ENCODE measurements at places on chromosomes 11 and 22. TPM values are rescaled to one million over a fixed set of nuclear protein-coding genes. Genes with fewer than 3 reads are reported as not detected.

DNA sequence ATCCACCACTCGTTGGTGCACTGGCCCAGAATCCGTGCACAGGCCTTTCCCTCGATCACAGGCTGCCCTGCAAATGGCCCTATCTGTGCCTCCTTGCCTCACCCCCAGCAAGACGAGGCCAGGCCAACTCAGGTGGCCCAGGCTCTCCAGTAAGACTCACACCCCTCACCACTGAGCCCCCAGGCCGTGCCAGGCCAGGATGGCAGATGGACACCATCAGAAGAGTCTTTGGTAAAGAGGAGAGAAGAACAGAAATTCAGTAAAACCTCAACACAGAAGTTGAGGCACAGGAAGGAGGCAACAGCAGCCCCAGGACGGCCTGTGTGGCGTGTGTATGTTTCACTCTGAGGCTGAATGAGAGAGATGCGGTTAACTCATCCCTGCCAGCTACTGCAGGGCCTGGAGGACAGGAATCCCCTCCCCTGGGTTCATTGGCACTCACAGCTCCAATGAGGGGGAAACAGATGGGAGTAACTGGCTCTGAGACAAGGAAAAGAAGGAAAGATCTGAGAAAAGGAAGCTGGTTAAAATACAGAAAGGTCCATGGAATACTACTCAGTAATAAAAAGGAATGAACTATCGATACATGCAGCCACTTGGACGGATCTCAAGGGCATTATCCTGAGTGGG, 54.1 kb upstream of the WNT11 start:
- no peak for DNase-seq

DNA sequence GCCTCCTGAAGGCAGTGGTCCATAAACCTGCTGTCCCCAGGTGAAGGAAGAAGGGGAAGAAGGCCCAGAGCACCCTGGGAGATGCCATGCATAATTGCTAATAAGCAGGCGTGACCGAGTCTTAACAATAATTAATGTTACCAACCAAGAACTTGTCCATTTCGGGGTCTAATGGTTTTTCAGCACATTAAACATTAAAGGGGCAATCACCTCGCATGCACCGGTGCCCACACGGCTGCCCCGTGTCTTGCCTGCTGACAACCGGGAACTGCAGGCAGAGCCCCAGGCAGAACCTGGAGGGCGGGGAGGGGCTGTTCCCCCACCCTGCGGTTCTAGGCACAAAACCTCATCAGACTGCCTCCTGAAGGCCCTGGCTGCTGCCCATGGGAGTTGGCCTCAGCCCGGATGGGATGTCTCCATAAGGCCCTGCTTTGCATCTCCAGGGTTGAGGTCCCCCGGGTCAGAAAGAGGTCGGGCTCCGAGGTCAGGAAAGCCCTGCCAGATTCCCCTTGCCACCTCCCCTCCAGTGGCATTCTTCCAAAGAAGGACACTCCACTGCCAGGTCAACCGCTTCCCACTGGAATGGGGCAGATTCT, 169.0 kb downstream of the BUD13 start:
- DNase-seq = no peak

DNA sequence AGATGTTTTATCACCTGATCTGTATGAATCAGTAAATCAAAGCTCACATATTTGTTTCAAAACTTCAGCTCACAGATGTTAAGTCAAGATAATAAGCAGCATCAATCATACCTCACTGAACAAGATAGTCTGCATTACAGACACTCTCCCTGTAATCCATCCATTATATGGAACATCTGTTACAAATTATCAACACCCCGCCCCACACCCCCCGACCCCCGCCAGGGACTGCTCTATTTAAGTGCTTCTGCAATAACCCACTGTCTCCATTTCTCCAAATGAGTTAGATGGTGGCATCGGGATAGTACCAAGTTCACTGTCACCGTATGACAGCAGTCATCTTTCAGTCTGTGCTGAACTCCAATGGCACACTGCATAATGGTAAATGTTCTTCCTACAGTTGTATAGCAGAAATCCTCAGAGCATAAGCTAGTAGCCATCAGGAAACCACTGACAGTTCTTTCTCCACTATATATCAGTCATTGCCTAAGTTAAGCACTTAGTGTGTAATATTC, 447.0 kb upstream of the ARHGAP42 start:
- DNase-seq = no peak

The HSPB2 gene
- 1.0 TPM for total RNA-seq

The RBM14 gene
- 83.1 TPM for total RNA-seq

The PIWIL4 gene
- 0.66 TPM for total RNA-seq

The CNTF gene
- 1.8 TPM for total RNA-seq
